ENCODE measurements at places on chromosomes 1 and 21.

- no peak for DNase-seq
Measured at GRCh38 chr1:238318294-238319110, 427.8 kb upstream of the ZP4 start.

GRCh38 chr1:172176206-172176605 lies 244.3 kb upstream of the C1orf105 start:
- DNase-seq: no peak

DNA sequence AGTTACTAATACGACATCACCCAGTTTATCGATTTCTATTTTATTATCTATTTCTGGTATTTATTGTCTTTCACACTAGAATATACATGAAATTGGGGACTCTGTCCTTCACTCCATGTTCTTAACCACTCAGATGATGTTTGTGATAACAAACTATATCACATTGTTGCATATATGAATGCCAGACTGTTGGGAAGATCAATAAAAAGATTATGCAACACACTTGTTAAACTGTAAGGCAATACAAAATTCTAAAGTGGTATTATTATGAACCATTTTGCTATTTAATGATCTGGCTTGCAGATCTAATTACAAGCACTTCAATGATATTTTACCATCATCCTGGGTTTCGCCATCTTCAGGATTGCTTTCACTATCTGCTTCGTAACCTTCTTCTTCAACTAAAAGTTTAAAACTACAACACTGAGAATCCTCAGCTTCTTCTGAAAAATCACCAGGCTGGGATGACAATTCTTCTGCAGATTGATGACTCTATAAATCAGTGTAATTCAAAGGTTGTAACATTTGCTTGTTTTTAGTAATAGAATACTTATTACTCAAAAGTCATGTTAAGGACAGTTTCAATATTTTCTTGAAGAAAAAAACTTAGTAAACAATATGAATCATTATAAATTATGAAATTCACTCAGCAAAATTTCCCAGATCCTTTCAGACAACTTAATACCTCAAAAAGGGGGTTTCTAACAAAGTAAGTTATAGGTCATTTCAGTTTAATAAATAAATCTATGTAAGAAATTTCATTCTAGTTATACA lies 63.9 kb downstream of the LYST start:
- DNase-seq: no peak

GRCh38 chr1:204089044-204089751 lies 16.3 kb downstream of the SOX13 start:
- DNase-seq: peak; percentile 29

GRCh38 chr1:71950579-71950978 lies 331.8 kb downstream of the NEGR1 start:
- no peak for DNase-seq

- DNase-seq: no peak
Measured at GRCh38 chr1:19427087-19427781, 58.1 kb downstream of the CAPZB start.

- no peak for DNase-seq
Measured at GRCh38 chr1:54234284-54234683, 34.3 kb downstream of the MRPL37 start.

- DNase-seq: no peak
Measured at GRCh38 chr1:89259283-89259971, 13.2 kb downstream of the GBP5 start.

- no peak for DNase-seq
Measured at GRCh38 chr1:204945565-204945977, 74.9 kb downstream of the NFASC start.
